ENCODE measurements at places on chromosomes 6 and 20.

DNA sequence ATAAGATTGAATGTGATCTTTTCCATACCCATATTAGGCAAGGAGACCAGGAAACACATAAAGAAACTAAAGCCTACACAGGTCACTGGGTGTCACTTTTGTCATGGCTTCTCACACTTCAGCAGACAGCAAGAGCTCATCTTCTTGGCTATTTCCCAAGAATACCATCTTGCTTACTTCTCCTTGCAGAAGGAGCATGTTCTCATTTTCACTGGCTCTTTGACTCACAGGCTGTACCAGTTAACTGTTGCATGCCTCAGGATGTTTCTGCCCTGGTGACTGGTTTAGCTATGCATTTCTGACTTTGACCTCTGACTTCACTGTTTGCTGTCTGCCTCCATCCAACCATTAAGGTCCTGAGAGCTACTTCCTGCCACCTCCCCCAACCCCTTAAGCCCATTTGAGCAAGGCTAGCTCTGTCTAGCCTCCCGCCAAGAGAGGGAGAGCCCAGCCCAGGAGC, 40.3 kb upstream of the OGFRL1 start:
- DNase-seq: no peak

DNA sequence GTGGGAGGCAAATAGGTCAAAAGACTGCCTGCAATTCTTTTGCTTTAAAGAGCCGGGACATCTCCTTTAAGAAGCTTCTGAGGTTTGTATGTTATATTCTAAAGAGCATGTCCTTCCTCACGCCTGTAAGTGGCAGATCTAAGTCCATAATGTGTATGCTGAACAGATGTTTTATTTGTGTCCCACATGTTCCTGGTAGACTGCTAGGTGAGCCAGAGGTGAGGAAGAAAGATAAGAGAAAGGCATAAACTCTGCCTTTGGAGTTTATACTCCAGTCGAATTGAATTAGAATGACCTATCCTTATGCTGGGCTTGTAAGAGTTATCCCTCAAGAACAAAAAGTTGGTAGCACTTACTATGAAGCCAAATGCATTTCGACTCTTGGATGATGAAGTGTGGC, 27.2 kb upstream of the ADGRG6 start:
- no peak for DNase-seq

- DNase-seq: no peak
Measured at GRCh38 chr20:50415516-50416268, 94.5 kb upstream of the PTPN1 start.

- DNase-seq: no peak
Measured at GRCh38 chr6:39852324-39852723, 60.1 kb downstream of the DAAM2 start.

DNA sequence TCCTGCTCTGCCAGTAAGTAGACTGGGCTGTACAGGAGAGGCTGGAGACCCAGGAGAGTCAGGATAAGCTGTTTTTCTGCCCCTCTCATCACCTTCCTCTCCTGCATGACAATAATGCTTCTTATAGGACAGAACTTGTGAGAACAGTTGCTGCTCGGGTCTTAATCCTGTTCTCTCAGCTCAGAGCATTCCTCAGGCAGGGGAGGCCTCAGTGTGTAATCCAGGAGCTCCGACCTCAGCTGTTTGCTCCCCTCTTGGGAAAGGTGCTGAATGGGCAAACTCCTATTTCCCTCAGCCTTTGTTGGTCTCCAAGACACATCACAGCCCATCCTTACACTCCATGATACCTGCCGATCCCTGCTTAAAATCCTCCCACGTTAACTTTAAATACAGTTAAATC, 134.9 kb upstream of the LRFN2 start:
- DNase-seq: no peak
